Spinal cord (tissue), 10 donors: ENCODE measurements at places on chromosomes 12 and 14. TPM values are rescaled to one million over a fixed set of nuclear protein-coding genes. Genes with fewer than 3 reads are reported as not detected.

DNA sequence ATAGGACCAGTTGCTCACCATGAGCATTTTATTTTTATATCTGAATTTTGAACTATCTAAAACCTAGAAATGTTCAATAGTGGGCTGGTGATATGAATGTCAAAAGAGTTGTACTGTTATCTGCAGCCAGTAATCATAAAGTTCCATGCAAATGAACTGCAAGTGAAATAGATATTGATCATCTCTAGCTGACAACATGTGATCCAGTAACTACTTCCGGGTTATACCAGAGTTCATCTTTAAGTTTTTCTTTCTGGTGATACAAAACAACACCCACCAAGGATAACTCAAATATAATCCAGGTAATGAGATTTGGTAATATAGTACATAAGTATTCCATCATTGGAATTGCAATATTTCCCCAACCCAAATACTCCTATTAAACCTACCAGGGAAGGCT is 4.1 kb downstream of the IL26 start:
- no peaks in the 10 kb centered on the region for H3K4me1 ChIP-seq
- H3K27ac ChIP-seq, result no peak overlapping the region
- DNase-seq, result no peak
- no peaks in the 10 kb centered on the region for H3K27me3 ChIP-seq

DNA sequence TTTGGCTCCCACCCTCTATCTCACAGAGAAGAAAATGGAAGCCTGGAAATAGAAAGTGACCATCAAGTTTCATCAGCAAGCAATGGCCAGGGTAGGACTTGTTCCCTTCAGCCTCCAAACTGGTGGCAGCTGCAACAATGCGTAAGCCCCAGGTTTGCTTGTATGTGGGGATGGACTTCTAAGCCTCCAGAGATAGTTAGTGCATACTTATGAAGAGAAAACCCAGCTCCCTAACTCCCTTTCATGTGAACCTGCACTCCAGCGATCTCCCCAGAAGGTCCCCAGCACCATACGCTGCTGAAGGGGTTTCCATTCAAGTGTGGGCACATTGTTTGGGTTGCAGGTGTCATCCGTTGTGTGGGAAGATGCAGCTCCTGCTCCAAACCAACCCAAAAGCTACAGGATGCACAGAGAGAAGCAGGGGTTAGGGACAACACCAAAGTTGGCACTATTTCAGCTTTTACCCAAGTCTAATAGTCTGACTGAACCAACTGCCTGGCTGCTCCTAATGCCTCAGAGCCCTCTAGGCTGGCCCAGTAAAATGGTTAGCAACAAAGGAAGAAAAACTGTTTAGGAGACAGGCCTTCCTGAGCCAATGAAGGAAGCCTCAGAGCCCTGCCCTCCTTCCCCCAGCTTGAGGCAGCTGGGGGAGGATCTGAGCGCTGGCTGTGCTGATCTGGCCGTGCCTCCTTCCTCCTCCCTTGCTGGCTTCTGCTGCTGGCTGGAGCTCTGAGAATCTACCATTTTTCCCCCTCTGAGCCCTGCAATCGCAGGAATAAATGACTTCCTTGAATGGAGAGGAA is 12.3 kb downstream of the ZFP36L1 start:
- peak overlapping the region; percentile 87 for H3K27ac ChIP-seq
- peak; percentile 80 for DNase-seq
- H3K4me3 ChIP-seq, result no peak overlapping the region
- no peaks in the 10 kb centered on the region for H3K36me3 ChIP-seq
- H3K4me1 ChIP-seq, result peaks cover 34% of the 10 kb centered on the region

GRCh38 chr14:94612580-94613554 is 676 bp downstream of the SERPINA3 start:
- no peak overlapping the region for H3K4me3 ChIP-seq
- H3K36me3 ChIP-seq, result no peaks in the 10 kb centered on the region
- H3K27me3 ChIP-seq, result no peaks in the 10 kb centered on the region
- peaks cover 11% of the 10 kb centered on the region for H3K4me1 ChIP-seq

- peak overlapping the region; percentile 33 for H3K27ac ChIP-seq
- peaks cover 20% of the 10 kb centered on the region for H3K4me1 ChIP-seq
Observed at GRCh38 chr14:102778338-102779083, 1.3 kb downstream of the TRAF3 start.

GRCh38 chr12:108335349-108336119 is 3.6 kb downstream of the CMKLR1 start:
- no peak for DNase-seq
- H3K4me1 ChIP-seq, result peaks cover 13% of the 10 kb centered on the region
- no peak overlapping the region for H3K4me3 ChIP-seq
- H3K27me3 ChIP-seq, result peaks cover 5% of the 10 kb centered on the region
- no peak overlapping the region for H3K27ac ChIP-seq

GRCh38 chr12:30458453-30458852 is 237.2 kb downstream of the IPO8 start:
- H3K27me3 ChIP-seq, result no peaks in the 10 kb centered on the region
- H3K4me3 ChIP-seq, result no peak overlapping the region
- no peaks in the 10 kb centered on the region for H3K36me3 ChIP-seq
- no peak for DNase-seq
- H3K4me1 ChIP-seq, result no peaks in the 10 kb centered on the region
- no peak overlapping the region for H3K27ac ChIP-seq

PROX2 gene
- 1.3 TPM for polyA plus RNA-seq

DNA sequence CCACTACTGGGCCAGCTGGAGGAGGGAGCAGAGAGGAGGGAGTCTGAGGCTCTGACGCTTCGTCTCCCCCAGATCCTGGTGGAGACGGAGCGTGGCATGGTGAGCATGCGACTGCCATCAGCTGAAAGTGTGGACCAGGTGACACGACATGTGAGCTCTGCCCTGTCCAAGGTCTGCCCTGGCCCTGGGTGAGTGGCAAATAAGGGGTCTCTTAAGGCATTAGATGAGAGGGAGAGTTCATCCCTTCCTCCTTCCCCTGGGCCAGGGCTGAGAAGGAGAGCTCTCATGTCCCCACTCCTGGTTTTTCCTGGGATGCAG is 2.5 kb downstream of the CARMIL3 start:
- H3K27me3 ChIP-seq, result no peaks in the 10 kb centered on the region
- H3K27ac ChIP-seq, result no peak overlapping the region
- DNase-seq, result no peak
- no peak overlapping the region for H3K4me3 ChIP-seq

GRCh38 chr12:132285991-132286681 is 43.3 kb downstream of the GALNT9 start:
- DNase-seq, result peak; percentile 38
- no peak overlapping the region for H3K4me3 ChIP-seq
- H3K27ac ChIP-seq, result no peak overlapping the region
- H3K36me3 ChIP-seq, result peaks cover 32% of the 10 kb centered on the region
- H3K4me1 ChIP-seq, result peaks cover 35% of the 10 kb centered on the region

GRCh38 chr12:108915632-108916133 is 35.8 kb downstream of the DAO start:
- peaks cover 7% of the 10 kb centered on the region for H3K4me1 ChIP-seq
- no peak for DNase-seq
- H3K4me3 ChIP-seq, result no peak overlapping the region
- H3K27me3 ChIP-seq, result no peaks in the 10 kb centered on the region
- H3K27ac ChIP-seq, result no peak overlapping the region
- H3K36me3 ChIP-seq, result peaks cover 25% of the 10 kb centered on the region

CLEC6A gene
- not detected for polyA plus RNA-seq

TAS2R7 gene
- polyA plus RNA-seq, result not detected

RESF1 gene
- 19.8 TPM for polyA plus RNA-seq

RSRC2 gene
- polyA plus RNA-seq, result 148 TPM

DNA sequence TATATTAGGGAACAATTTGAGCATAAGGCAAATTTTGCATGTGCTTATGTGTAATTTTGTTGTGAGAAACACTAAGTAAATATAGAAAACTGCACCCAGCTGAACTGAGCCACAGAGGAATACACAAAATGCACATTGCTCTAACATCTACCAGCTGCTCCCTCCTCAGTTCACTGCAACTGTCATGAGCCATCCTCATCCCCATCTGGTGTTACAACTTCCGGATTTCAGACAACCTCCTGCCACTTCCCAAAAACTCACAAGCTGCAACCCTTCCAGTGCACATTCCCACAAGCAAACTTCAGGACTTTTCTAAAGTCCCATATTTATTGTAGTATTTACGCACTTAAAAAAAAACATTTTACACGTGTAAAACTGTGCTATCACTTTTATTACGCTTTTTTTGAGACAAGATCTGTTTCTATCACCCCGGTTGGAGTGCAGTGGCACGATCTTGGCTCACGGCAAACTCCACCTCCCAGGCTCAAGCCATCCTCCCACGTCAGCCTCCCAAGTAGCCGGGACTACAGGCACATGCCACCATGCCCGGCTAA is 169.1 kb upstream of the TBX3 start:
- H3K27me3 ChIP-seq, result no peaks in the 10 kb centered on the region
- no peak for DNase-seq
- H3K4me3 ChIP-seq, result no peak overlapping the region
- no peaks in the 10 kb centered on the region for H3K36me3 ChIP-seq

DNA sequence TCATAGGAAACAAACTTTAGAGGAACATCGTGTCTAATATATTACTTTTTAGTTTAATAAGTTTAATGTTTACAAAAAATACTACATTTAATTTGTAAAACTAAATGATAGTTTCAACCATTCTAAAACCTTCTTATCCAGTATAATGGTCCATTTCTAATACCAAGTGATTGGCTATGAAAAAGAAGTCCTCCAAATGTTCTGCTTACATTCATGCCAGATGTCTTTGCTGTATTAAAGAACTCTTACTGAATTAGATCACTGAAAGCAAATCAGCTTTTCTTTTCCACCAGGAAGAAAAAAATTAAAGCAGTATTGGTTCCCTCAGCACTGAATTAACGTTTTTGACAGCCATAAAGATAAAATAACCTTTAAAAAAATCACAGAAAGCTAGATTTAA is 3.7 kb downstream of the NOVA1 start:
- no peaks in the 10 kb centered on the region for H3K4me1 ChIP-seq
- peak overlapping the region; percentile 96 for H3K27ac ChIP-seq
- no peaks in the 10 kb centered on the region for H3K27me3 ChIP-seq
- DNase-seq, result no peak

DNA sequence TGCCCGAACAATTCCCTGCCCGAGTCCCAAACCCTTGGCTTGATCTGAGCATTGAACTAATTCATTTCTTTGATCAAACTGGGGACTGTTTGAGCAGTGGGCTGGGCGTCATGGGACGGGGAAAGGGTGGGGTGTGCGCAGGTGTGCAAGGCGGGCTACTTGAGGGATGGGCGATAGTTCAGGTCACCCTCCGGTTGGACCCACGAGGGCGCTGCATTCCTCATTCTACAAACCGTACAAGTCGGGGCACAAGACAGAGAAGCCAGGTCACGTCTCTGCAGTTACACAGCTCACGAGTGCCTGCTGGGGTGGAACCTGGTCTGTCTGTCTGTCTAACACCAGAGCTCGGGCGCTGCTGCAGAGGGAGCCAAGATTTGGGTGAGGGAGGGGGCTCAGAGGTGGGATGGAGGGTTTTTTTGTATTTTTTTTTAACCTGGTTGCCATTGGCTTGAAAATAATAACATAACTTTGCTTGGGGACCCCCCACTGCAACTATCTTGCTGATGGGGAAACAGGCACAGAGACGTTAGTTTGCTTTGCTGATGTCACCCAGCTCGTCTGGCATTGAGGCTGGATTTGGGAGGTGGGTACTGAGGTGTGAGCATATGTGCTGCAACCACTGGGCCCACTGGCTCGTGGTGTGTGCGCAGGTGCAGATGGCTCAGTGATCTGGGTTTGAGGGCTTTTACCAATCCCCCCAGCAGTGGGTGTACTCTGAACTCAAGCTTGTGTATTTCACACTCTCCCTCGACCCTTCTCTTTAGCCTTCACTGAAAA is 7.6 kb upstream of the RTL1 start:
- H3K4me3 ChIP-seq, result no peak overlapping the region
- H3K27ac ChIP-seq, result no peak overlapping the region
- H3K27me3 ChIP-seq, result peaks cover 5% of the 10 kb centered on the region
- no peaks in the 10 kb centered on the region for H3K4me1 ChIP-seq
- H3K36me3 ChIP-seq, result peaks cover 18% of the 10 kb centered on the region

SMCO2 gene
- polyA plus RNA-seq, result 2.2 TPM

DNA sequence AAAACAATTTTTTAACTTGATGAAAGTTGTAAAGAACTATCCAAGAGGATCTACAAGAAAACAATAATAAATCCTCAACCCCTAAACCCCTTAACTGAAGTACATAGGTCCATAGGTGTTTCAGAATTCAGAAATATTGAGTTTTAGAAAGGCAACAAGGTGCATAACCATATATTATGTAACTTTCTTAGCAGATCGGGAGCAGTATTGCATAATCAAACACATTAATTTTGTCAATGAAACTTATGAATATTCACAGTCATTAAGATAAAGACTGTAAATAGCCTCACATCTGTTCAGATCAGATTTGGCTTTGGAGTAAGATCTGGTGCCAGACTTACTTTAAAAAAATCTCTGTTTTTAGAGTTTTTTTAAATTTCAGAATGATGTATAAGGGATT is 647.1 kb upstream of the FLRT2 start:
- no peaks in the 10 kb centered on the region for H3K4me1 ChIP-seq
- peak; percentile 17 for DNase-seq
- no peaks in the 10 kb centered on the region for H3K27me3 ChIP-seq

DNA sequence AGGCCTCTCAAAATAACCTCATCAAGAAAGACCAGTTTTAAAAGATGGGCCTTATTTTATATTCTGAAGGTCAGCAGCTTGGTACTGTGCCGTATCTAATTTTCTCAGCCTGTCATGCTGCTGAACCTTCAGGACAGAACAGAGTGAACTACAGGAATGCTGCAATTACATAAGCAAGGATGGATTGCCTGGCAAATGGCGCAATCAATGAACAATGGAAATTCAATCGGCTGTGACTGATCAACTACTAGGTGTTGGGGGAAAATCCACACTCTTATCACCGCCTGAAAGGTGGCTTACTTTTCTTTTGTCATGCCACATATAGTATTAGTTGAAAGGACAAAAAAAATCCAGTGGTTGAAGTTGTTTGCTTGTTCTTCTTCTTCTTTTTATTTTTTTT is 8.5 kb downstream of the ACSS3 start:
- no peak overlapping the region for H3K4me3 ChIP-seq
- no peak overlapping the region for H3K27ac ChIP-seq
- H3K27me3 ChIP-seq, result no peaks in the 10 kb centered on the region
- peaks cover 5% of the 10 kb centered on the region for H3K4me1 ChIP-seq
- no peaks in the 10 kb centered on the region for H3K36me3 ChIP-seq

GRCh38 chr12:724194-724855 is 28.1 kb upstream of the WNK1 start:
- peak; percentile 28 for DNase-seq
- H3K36me3 ChIP-seq, result no peaks in the 10 kb centered on the region
- H3K27ac ChIP-seq, result no peak overlapping the region
- no peak overlapping the region for H3K4me3 ChIP-seq
- peaks cover under 1% of the 10 kb centered on the region for H3K4me1 ChIP-seq

CEBPE gene
- polyA plus RNA-seq, result not detected

SMCO3 gene
- 0.44 TPM for polyA plus RNA-seq

PTPRR gene
- 16.3 TPM for polyA plus RNA-seq

- no peaks in the 10 kb centered on the region for H3K27me3 ChIP-seq
- no peak overlapping the region for H3K4me3 ChIP-seq
- H3K27ac ChIP-seq, result no peak overlapping the region
- no peak for DNase-seq
- no peaks in the 10 kb centered on the region for H3K36me3 ChIP-seq
- H3K4me1 ChIP-seq, result no peaks in the 10 kb centered on the region
Observed at GRCh38 chr14:69518289-69519101, 34.0 kb downstream of the PLEKHD1 start.

SYNDIG1L gene
- 16.6 TPM for polyA plus RNA-seq
